ENCODE measurements at places on chromosomes 5 and 9.

- DNase-seq, result no peak
These were observed 11.8 kb upstream of the NDUFB6 start for GRCh38 chr9:32584784-32585183.

- peak; percentile 68 for DNase-seq
These were observed 48.5 kb downstream of the NEK6 start for GRCh38 chr9:124306098-124306735.

DNA sequence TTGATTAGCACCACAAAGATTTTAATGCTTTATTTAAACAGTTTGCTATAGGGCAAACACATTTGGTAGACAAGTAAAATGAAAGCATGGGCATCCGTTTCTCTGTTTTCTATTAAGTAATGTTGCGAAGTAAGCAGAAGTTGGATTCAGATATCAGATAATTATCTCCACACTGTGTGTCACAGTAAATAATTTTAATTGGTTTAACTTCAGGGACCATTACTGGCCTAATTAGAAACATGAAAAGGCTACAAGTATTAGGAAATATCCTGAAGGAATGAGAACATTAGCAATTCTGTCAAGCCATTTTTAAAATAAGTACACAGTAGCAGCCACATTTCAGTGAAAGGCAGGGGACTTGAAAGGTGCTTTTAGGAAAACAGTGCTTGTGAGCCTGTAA is 975.4 kb downstream of the NR2F1-AS1 start:
- DNase-seq, result no peak

DNA sequence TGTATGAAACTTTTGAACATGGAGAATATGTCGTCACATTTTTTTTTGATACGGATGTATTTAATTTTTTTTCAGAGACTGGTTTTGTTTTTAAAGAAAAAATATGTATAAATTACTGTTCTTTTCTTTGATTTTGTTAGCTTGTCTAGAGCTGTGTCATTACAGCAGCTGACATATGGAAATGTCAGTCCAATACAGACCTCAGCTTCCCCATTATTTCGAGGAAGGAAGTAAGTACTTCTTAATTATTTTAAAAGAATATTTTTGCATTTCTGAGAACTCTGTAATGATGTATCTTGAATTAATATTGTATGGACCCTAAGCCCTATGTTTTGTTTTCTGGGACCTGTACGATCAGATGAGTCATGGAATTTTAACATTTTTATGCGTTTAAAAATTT is 7.6 kb downstream of the TENT2 start:
- no peak for DNase-seq

GRCh38 chr5:14167211-14167845 is 24.2 kb downstream of the TRIO start:
- DNase-seq, result no peak

GRCh38 chr5:107661038-107661649 is 9.6 kb downstream of the EFNA5 start:
- peak; percentile 56 for DNase-seq

DNA sequence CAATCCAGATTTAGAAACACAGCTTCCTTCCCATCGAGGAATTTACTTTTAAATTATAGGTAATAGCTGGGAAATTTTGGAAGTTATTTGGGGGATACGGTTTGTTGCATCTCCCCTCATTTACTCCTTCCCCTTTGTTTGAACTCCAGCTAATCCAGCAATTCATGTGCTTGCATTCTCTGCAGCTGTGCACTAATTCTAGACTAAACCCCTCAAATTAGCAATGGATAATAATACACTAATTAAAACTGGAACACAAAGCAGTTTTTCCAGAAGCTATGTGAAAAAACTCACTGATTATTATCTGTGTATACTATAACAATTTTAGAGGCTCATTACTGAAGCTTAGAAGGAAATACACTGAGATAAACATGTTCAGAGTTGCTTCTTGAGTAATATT is 751.2 kb upstream of the ZNF608 start:
- no peak for DNase-seq

DNA sequence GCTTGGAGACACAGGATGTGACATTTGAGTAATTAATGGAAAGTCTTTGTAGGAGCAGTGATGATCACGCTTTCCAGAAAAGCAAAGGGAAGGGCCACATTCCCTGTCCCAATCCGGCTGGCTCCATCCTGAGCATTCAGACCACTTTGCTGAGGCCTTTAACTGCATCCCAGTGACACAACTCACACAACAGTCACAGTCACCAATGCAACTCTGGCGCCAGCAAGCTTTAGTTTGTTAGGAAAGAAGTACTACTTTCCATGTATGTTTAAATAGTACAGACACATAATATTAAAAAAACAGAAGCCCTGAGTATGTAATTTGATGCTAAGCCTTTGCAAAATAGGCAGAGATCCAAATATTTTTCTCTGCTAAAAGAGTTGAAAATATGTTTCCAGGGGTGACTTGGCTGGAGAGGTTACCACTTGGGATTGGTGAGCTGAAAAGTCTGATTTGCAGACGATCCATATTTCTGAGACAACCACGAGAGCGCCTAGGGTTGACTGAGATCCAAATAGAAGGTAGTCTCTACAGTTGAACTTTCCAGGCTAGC is 31.7 kb upstream of the GAS1 start:
- no peak for DNase-seq

DNA sequence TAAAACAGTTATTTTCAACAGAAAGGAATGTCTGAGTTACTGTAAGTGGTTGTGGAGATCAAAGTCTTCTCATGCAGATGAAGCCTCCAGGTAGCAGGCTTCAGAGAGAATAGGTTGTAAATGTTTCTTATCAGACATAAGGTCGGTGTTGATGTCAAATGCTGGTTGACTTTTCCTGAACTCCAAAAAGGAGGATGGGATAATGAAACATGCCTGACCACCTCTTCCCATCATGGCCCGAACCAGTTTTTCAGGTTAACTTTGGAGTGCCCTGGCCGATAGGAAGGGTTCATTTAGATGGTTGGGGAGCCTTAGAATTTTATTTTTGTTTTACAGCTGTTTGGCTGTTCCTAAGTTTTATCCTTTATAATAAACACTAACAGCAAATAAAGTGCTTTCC is 478.4 kb downstream of the ACTL7B start:
- no peak for DNase-seq

DNA sequence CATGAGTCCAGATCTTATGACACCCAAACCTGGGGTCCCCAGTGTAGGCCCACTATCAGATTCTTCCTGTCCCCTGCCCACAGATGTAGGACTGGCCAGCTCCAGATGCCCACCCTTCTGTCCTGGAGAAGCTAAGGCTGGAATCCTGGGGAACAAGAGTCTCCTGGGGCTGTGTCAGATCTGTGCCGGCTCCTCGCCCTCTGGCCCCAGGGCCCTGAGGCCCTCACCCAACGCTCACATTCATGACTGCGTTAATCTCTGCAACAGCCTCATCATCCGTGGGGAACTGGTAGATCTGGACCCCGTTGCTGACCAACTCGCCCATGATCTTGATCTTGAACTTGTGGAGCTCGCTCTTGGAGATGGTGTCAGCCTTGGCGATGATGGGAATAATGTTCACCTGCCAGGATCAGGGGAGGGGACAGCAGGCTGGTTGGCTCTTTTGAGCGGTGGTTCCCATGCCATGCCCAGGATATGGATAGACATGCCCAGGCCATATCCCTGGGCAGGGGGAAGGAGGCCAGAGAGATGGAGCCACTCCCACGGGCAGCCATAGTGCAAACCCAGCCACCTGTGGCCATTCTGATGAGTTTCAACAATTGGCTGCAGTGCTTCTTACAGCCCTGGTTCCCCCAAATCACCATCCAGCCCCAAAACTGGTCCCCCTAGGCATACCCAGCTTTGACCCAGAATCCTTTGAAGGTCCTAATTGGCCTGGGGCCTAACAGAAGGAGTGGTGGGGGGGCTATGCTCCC is 14.6 kb downstream of the SEPTIN8 start:
- DNase-seq, result no peak

- DNase-seq, result no peak
These were observed 47.8 kb downstream of the ARHGAP26 start for GRCh38 chr5:142817949-142818431.

DNA sequence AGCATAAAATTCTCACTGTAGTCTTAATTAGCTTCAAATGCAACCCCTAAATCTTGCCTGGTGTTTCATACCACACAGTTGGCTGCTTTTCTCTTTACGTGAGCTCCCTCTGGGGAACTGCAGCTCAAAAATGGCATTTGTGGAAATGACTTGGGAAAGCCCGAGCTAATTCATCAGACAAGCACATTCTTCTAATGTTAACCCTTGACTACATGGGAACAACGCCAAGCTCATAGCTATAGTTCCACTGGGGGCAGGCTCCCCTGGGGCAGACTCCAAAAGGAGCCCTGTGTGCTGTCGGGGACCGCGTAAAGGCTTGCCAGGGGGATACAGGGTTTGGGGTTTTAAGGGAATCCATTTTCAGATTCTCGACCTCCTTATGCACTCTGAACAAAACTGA is 301.4 kb upstream of the DAP start:
- no peak for DNase-seq

GRCh38 chr9:131423171-131423581 is 29.3 kb downstream of the PRRC2B start:
- DNase-seq, result peak; percentile 91

- no peak for DNase-seq
These were observed 83.0 kb downstream of the OXCT1 start for GRCh38 chr5:41787265-41787664.

DNA sequence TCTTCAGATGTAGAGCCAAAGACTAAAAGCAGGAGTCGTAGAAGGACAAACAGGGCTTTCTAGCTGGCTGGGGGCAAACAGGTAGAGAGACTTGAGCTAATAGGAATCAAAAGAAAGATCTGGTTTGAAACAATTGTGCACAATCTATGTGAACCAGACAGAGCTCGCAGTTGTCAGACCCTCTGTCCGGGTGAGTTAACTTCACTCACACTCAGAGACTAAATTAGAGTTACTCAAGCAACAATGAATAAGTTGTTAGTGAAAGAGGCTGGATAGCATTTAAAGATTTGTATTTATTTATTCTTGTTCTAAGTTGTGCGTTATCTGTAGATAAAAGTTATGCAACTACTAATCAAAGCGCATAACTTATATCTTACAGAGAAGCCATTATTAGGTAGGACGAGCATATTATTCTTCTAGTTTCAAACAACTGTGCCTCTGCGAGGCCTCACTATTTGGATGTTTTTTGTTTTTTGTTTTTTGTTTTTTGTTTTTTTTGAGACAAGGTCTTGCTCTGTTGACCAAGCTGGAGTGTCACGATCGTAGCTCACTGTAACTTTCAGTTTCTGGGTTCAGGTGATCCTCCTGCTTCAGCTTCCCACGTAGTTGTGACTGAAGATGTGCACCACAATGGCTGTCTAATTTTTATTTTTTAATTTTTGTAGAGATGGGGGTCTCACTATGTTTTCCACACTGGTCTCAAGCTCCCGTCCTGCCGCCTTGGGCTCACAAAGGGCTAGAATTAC is 13.2 kb upstream of the LNPEP start:
- DNase-seq, result no peak

DNA sequence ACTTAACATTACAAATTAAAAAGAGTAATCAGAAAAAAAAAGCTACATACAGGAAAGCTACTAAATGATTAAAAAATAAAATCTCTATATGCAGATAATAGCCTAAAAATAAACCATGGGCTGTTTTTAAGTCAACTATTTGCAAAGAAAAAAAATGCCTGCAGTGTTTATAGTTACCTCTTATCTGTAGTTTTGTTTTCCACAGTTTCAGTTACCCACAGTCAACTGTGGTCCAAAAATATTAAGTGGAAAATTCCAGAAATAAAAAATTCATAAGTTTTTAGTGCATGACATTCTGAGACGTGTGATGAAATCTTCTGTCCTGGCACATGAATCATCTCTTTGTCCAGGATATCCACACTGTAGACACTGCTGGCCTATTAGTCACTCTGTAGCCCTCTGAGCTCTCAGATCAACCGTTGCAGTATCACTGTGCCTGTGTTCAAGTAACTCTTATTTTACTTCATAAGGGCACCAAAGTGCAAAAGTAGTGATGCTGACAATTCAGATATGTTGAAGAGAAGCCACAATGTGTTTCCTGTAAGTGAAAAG is 59.2 kb downstream of the PRELID2 start:
- peak; percentile 44 for DNase-seq

- no peak for DNase-seq
These were observed 226.3 kb upstream of the ZNF608 start for GRCh38 chr5:124972703-124973102.

GRCh38 chr9:14616188-14616982 is 76.8 kb downstream of the ZDHHC21 start:
- DNase-seq, result peak; percentile 6

GRCh38 chr9:94864862-94865509 is 138.5 kb downstream of the AOPEP start:
- DNase-seq, result no peak

GRCh38 chr5:149802008-149802680 is 72.0 kb downstream of the PPARGC1B start:
- DNase-seq, result no peak

GRCh38 chr5:157761690-157762621 is 18.4 kb downstream of the LSM11 start:
- DNase-seq, result peak; percentile 67

DNA sequence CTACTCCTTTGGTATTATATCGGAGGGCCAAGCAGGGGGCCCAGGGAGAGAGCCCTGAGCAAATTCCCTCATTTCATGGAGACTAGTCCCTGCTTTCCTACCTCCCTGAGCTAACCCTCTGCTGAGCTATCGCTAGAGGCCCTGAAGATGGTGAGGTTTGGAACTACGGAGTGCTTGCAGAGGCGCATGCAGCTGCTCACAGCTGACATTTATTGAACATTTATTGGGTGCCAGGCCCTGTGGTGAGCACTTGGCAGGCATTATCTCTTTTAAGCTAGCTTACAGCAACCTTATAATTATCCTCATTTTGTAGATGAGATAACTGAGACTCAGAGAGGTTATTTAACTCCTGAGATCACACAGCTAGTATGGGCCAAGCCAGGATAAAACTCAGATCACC is 9.8 kb downstream of the FAT2 start:
- no peak for DNase-seq

DNA sequence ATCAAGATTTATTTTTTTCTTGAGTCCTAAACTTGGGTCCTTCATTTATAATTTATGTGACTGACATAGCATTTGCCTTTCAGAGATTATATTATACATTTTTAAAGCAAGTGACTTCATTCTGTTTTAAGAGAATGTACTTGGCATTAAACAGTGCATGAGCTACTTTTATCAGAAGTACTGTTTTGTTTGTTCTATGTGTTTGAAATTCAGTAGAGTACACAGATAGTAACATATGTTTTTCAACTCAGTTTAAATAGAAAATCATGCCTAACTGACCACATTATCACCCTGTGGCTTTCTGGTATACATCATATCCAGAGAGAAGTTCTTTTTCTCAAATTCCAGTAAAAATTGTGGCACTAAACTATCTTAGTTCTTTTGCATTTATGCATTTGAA is 335.3 kb upstream of the CDH18 start:
- no peak for DNase-seq

- DNase-seq, result peak; percentile 97
These were observed 31.4 kb downstream of the ACTBL2 start for GRCh38 chr5:57450991-57451876.

- DNase-seq, result no peak
These were observed 70.7 kb downstream of the CSNK1G3 start for GRCh38 chr5:123582550-123583285.

- no peak for DNase-seq
These were observed 43.4 kb downstream of the RXRA start for GRCh38 chr9:134369416-134370212.

- DNase-seq, result no peak
These were observed 23.9 kb downstream of the GTF3C4 start for GRCh38 chr9:132694144-132694543.
